ENCODE measurements at places on chromosomes 5 and 9.
A peak's percentile ranks its signal among the peaks of the same experiment; 100 is the strongest.

DNA sequence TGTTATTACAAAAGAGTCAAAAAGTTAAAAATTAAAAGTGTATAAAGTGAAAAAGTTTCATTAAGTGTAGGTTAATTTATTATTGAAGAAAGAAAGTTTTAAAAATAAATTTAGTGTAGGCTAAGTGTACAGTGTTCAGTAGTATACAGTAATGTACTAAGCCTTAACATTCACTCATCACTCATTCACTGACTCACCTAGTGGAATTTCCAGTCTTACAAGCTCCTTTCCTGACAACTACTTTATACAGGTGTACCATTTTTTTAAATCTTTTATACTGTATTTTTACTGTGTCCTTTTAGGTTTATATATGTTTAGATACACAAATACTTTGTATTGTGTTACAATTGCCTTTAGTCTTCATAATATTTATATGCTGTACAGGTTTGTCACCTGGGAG lies 530.2 kb upstream of the FAM174A start:
- DNase-seq: no peak

- DNase-seq: no peak
Observed at GRCh38 chr5:71454913-71455312, 538 bp upstream of the BDP1 start.

DNA sequence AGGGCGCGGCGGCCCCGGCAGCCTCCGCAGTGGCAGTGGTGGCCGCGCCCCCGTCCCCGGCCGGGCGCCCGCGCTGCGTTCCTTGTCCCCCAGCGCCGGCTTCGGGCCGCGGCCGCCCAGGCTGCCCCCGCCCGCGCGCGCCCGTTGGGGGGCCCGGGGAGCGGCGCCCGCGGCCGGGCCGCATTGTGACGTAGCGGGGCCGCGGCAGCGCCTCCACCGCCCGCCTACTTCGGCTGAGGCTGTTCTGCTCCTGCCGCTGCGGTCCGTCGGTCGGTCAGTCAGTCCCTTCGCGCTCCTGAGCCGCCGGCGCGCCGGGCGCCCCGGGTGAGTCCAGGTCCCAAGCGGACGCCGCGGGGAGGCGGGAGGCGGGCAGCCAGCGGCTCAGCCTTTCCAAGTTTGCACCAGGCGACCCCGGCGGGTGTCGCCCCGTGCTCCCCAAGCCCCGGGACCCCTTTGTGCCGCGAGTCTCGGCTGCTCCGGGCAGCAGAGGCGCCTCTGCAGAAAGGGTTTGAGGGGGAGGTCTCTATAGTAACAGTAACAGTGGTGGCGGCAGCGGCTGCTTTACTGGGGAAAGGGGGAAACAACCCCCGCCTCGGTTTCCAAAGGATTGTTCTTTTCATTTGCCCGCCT lies at the start of gene SNCAIP:
SNCAIP (plus strand) TSS at position 277 of the 630 bp plus-strand sequence. CDS start 78,898 bp downstream, outside the sequence.
- DNase-seq: no peak

DNA sequence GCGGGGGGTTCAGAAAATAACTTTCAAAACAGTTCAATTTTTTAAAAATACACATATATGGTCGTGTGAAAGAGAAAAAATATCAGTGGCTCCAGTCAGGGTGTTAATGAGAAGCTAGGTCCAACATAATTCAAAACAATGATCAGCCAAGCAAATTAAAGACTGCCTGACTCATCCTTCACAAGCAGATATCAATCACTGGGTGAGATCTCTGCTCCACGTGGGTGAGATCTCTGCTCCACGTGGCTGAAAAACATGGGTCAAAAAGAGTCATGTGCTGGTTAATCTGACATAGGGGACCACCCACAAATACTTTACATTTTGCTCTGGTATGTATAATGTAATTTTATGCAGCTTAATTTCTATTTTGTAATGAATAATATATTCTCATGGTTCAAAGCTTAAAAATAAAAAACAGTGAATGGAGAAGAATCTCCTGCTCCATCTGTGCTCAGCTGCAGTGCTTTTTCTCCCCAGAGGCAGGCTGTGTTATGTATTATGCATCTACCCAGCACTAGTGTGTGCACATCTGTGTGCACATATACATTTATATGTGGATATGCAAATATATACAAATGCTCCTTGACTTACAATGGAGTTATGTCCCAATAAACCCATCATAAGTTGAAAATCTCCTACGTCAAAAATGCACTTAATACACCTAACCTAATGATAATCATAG lies 93.1 kb upstream of the S1PR3 start:
- DNase-seq: no peak

- DNase-seq: no peak
Observed at GRCh38 chr5:8341406-8341805, 472.5 kb downstream of the MTRR start.

- no peak for DNase-seq
Observed at GRCh38 chr9:98285446-98285845, 30.0 kb upstream of the TBC1D2 start.

- no peak for DNase-seq
Observed at GRCh38 chr9:73736270-73736669, 584.6 kb downstream of the ANXA1 start.

- DNase-seq: peak; percentile 15
Observed at GRCh38 chr5:135887447-135887864, 8.2 kb downstream of the IL9 start.

DNA sequence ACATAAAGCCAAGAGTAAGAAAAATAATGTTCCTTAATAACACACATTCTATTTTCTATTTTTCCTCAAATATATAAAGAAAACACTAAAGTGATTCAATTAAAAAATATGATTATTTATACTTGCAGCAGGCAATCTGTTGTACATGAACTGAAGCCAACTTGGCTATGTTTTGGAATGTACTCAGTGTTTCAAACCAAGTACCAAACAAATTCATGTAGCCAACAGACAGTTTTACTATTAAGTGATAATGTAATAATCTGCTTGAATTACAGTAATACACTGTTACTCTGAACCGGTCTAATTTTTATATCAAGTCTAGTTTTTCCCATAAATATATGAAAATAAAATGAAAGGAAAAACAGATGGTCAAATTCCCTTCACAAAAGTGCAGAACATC lies 58.0 kb downstream of the CEP120 start:
- no peak for DNase-seq

GRCh38 chr5:141878186-141878710 lies at the start of gene PCDH1:
PCDH1 (minus strand) TSS chr5:141878410; CDS start chr5:141878262, 148 bp downstream.
- no peak for DNase-seq

- DNase-seq: no peak
Observed at GRCh38 chr5:33641744-33642505, 201.2 kb downstream of the TARS1 start.

GRCh38 chr5:135829179-135829578 lies 5.3 kb upstream of the SLC25A48 start:
- DNase-seq: no peak

- no peak for DNase-seq
Observed at GRCh38 chr5:142777850-142778249, 7.7 kb downstream of the ARHGAP26 start.

GRCh38 chr5:174425964-174426290 lies 298.5 kb upstream of the MSX2 start:
- DNase-seq: no peak

GRCh38 chr5:56326116-56326515 lies 93.0 kb upstream of the ANKRD55 start:
- DNase-seq: no peak

GRCh38 chr9:2138646-2139045 lies 123.5 kb downstream of the SMARCA2 start:
- DNase-seq: no peak

DNA sequence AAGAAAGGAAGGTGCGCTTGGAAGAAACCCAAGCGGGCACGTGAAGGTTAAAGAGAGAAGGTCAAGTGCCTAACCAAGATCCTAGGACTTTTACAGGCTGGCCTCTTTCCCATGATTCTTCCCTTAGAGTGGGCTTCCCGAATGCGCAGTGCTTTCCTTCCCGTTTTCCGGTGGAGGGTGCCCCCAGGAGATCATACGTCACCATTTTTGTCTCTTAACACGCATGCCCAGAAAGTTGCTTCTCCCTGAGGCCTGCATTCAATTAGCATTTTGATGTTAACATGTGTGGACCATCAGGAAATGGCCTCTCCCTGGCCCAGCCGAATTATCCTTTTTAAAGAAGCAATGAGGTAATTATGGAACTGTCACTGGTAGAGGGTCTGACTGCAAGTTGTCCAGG lies 1.9 kb upstream of the RUSC2 start:
- DNase-seq: no peak

- DNase-seq: no peak
Observed at GRCh38 chr5:79206541-79206940, 29.4 kb upstream of the JMY start.

DNA sequence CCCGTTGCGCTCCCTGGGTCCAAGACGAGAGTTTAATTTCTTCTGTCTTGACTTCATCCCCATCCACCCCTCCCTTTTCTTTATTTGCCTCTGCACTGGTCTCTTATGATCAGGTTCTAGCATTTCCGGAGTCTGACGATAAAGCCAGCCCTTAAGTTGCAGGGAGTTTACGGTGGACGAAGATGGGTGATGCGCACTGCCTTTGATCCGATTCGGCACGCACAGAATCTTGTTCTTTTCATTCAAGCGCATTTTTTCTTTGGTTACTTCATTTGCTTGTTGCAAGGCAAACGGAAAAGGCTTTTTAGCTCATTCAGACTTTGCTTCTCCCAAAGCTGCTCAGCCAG lies 488 bp upstream of the MCTP1 start:
- no peak for DNase-seq

GRCh38 chr5:175680463-175680862 lies 22.6 kb downstream of the HRH2 start:
- DNase-seq: no peak

- DNase-seq: no peak
Observed at GRCh38 chr5:148976569-148977381, 86.1 kb downstream of the SH3TC2 start.

GRCh38 chr5:9249231-9249630 lies 296.6 kb downstream of the SEMA5A start:
- no peak for DNase-seq

All from stimulated activated CD8-positive, alpha-beta memory T cell treated with anti-CD3 and anti-CD28 coated beads, Interleukin-4, amount 100 ng/mL, for 1 hour (primary cell).